ENCODE measurements at places on chromosomes 4 and X. TPM values are rescaled to one million over a fixed set of nuclear protein-coding genes. Genes with fewer than 3 reads are reported as not detected.

PKD2 gene
- total RNA-seq = 4.2 TPM

MAGEB2 gene
- total RNA-seq = not detected

GPAT3 gene
- total RNA-seq = 0.76 TPM

NAT8L gene
- total RNA-seq = 0.24 TPM

ADRA2C gene
- not detected for total RNA-seq

DNA sequence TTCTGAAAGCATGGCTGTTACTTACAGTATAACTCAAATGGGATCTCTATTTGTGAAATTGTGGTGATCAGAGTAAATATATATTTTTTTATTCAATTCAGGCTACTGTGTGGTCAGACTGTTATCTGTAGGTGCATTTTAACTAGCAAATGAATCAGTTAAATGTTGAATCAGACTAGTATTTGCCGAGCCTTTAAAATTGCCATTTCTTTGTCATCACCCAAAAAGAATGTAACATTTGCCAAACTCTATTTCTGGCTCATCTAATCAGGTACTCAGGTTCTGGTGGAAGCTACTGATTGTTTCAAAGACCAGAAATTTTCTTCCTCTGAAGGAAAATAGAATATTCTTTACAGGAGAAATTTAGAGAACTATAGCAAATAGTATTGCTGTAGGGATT lies 1.8 kb upstream of the NAA15 start:
- DNase-seq = no peak

- DNase-seq = no peak
Measured at GRCh38 chrX:23989689-23990088, 37.3 kb downstream of the KLHL15 start.

- no peak for DNase-seq
Measured at GRCh38 chrX:103556963-103557612, 28.2 kb upstream of the TCEAL4 start.

DNA sequence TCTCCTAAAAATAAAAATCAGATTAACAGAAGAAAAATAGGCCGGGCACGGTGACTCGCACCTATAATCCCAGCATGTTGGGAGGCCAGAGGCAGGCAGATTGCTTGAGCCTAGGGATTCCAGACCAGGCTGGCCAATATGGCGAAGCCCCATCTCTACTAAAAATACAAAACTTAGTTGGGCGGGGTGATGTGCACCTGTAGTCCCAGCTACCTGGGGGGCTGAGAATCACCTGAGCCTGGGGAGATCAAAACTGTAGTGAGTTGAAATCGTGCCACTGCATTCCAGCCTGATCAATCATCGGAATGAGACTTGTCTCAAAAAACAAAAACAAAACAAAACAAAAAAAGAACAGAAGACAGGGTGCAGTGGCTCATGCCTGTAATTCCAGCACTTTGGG lies 32.8 kb upstream of the NOCT start:
- no peak for DNase-seq

- DNase-seq = no peak
Measured at GRCh38 chr4:37928426-37929416, 31.5 kb upstream of the PTTG2 start.

- no peak for DNase-seq
Measured at GRCh38 chrX:92260102-92260501, 480.9 kb downstream of the PCDH11X start.

DNA sequence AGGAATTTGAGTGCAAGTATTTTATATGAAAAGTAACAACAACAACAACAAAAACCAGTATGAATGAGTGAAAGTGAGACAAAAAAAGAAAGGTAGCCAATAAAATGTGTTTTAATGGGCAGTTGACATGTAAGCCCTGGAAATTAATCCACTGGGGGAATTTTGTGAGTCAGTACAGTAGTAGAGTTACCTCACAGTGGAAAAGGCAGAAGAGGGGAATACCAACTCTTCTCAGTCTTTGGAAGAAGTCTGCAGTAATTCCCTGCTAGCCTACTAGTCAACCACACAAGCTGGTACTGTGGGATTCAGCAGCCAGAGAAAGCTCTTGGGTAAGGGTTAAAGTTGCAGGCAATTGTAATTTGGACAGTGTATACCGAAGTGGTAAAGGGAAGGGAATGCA lies 76.3 kb upstream of the IL15 start:
- no peak for DNase-seq

- no peak for DNase-seq
Measured at GRCh38 chrX:57771689-57772088, 91.6 kb upstream of the NLRP2B start.

- no peak for DNase-seq
Measured at GRCh38 chr4:1249731-1250526, 999 bp upstream of the CTBP1 start.

DNA sequence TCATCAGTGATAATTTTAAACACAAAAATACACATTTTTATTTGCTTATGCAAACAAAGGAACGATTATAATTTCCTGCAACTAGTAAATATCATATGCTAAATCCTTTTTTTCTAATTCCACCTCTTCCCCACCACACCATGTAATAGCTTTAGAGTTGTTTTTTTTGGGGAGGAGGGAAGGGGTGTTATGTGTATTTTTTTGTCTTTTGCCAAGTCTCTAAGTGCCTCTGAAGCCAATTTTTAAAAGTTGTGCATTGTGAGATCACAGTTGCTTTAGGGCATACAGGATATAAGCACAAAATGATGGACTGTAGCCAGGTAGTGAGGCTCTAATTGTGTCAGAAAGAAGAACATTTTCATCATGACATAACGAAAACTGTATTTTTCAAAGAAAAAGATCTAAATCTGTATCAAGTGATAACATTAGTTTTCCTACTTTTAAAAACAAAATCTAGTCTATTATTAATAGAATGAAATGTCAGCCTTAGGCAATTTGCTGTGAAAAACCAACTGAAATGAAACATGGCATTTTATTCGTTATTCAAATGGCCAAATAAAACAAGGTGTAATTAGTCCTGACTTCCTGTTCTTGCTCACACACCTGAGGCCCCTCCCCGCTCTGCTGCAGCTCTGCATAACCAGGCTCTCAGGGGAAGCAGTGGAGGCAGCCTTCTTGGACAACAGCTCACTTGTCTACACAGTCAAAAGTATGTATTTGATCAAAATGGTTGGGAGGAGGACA lies 157.4 kb downstream of the PALLD start:
- DNase-seq = no peak

- DNase-seq = no peak
Measured at GRCh38 chr4:188930822-188931221, 791.6 kb downstream of the TRIML1 start.
